ENCODE measurements at places on chromosomes 5 and 9.
A peak's percentile ranks its signal among the peaks of the same experiment; 100 is the strongest.

DNA sequence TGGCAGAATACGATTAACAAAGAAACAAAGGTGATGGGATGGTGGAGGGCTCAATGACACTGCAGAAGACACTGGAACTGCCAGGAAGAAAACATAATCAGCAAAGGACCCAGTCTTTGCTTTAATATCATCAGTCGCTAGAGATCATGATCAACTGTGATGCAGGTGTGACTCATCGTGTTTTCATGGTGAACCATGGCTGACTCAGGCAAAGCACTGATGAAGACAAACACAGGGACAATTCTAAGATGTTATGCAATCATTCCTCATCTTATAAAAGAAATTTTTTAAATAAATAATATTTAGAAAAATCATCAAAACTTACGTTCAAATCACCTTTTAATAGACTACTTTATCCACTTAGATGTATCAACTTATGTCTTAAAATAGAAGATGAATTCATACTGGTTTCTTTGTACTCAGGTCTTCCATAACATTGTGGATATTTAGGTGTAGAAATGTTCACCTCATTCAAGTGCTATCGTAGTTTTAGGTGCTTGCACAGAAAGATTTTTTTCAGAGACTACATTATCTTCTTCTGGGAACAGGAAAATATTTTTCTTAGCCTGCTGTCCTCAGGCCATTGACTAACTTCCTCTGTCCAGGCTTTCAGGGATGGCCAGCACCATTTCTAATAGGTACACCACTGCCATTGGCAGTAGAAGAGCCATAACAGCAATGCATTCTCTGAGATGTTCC is 673.4 kb upstream of the MEF2C start:
- DNase-seq = peak; percentile 23

- DNase-seq = peak; percentile 20
These were observed 60.7 kb downstream of the MAT2B start for GRCh38 chr5:163565931-163566608.

DNA sequence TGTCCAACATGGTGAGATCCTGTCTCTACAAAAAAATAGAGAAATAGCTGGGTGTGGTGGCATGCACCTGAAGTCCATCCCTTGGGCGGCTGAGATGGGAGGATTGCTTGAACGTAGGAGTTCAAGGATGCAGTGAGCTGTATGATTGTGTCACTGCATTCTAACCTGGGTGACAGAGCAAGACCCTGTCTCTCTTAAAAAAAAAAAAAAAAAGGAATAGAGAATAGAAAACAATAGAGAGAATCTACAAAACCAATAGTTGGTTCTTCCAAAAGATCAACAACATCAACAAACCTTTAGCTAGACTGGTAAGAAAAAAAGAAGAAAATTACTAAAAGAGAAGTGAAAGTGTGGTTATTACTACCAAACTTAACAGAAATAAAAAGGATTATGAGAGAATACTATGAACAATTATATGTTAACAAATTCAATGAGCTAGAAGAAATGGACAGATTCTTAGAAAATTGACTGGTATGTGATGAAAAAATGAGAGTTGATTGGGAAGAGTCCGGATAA is 8.1 kb upstream of the SLC38A9 start:
- DNase-seq = no peak

DNA sequence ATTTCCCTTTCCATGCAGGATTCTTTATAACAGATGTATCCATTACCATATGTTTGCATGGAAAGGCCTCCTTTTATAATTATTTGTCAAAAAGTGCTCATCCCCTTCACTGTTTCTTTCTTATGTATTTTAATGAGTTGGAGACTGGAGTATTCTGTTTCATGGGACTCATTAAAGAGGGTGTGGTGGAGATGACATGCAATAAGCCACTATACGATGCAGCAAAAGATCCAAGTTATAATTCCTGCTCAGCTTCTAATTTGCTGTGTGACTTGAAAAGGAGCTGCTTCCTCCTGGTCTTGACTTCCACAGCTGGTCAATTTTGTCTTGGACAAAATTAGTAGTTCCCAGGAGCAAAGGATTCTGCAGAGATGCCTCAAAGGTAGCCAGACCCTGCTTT is 13.9 kb downstream of the SGCD start:
- DNase-seq = no peak

GRCh38 chr9:136138566-136138965 is 19.9 kb upstream of the TMEM250 start:
- DNase-seq = no peak

DNA sequence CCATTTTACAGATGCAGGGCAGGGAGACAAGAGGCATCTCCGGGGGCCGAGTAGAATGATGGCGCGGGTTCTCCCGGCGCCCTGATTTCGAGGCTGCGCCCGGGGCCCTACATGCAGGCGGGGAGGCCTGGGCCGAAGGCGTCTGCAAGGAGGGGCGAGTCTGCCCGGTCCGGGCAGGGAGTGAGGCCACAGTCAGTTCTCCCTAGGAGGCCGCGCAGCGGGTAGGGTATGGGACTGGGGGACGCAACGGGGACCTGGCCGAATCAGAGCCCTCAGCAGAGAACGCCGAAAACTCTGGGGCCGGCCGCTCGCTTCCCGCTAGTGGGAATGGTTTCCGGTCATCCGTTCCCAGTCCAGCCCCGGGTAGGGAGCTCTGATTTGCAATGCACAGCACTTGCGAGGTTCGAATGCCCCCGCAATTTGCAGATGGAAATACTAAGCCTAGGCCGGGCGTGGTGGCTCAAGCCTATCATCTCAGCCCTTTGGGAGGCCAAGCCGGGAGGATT is 6.4 kb downstream of the TLX3 start:
- DNase-seq = no peak

GRCh38 chr5:73692166-73692640 is 66.2 kb downstream of the ARHGEF28 start:
- DNase-seq = peak; percentile 59

- peak; percentile 55 for DNase-seq
These were observed 24.5 kb downstream of the ERGIC1 start for GRCh38 chr5:172858511-172858989.

- DNase-seq = peak; percentile 65
These were observed 114.2 kb downstream of the RGS3 start for GRCh38 chr9:113577525-113578261.

- DNase-seq = no peak
These were observed 287.0 kb downstream of the SH3GL2 start for GRCh38 chr9:17865881-17866280.

DNA sequence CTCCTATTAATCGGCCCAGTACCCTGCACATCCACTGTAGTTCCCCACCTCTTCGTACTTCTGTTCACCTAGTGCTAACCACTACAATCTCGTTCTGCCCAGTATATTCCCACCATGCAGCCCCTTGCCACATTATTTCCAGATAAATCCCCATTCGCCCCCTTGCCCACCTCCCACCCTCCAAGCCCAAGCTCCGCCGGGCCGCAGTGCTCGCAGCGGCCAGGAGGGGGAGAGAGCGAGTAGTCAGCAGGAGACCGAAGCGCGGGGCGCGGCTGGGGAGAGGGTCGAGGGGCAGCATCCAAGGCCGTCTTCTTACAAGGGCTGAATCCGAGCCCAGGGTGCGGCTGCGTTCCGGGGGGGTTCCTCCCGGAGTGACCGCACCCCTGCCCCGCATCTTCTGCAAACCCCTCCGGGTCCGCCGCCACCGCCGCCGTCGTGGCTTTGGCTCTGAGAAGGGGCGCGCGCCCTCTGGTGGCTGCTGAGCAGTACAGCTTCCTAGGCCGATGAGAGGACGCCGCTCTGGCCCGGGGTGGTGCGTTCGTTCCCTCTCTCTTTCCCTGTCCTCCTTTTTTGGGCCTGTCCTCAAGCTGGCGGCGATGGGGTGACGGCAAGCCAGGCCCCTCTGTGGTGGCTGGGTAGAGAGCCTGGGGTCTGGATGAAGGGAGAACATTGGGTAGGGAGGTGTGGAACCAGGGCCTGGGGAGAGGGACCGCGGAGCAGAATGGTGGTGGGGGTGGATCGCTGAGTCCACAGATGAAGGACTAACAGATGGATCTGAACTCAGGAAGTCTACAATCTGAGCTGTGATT is 30.0 kb upstream of the PSD2 start:
- DNase-seq = peak; percentile 36

GRCh38 chr5:157561110-157561509 is 14.5 kb downstream of the ADAM19 start:
- DNase-seq = no peak

DNA sequence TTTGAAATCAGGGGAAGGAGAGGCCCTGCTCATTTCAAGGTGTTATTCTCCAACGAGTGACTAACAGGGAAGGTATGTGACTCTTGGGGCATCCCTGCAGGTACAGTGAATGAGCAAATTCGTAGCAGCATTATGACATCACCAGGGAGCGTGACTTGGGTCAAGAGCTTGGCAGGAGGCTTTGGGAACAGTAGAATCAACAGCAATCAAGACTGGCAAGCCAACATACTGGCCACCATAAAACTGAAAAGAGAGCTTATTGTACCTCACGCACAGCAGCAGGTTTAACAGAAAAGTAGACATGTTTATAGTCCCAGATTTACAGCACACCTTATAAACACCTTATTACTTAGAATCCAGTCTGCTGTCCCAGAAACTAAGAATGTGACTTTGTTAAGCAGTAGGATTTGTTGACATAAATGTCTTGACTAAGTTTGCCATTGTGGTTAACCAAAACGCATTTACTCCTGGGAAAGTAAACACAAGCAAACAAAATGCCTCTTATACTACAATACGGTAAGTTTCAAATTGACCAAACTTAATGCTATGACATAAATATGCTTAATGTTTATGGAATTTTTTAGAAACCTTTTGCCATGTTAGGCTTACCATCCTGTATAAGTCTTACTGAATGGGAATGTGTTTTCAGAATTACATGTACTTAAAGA is 297.8 kb downstream of the NPR3 start:
- DNase-seq = no peak

- no peak for DNase-seq
These were observed 80.5 kb upstream of the JAK2 start for GRCh38 chr9:4904322-4905134.
